ENCODE measurements at places on chromosomes 16 and 17.

DNA sequence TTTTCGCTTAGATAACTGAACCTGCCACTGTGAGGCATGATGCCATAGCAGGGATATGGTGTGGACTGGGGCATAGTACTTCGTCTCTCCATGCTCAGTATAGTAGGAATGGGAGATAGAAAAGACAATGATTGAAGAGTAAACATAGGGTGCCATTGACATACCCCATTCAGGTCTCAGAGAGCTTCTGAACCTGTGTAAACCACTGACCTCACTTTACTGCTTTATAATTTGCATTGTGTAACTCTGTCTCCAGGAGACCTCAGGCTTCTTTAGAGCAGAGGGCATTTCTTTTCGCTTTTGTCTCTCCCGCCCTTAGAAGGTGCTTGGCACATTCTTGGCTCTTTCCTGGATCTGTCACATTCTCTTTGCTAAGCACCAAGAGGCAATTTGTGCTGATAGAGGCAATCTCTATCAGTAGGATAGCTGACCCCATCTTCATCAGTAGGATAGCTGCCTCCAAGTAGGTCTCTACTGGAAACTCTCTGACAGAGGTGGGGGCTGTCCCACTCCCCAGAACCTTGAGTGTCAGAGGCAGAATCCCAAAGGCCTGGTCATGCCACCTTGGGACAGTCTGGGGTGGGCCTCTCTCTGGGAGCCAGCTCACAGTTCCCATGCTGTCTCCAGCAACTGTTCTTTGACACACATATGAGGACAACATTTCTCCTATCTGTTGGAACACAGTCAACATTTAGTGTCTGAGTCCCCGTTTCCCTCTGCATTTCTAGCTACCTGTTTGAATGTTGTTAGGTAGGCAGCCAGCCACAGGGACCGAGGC, 181.9 kb downstream of the UTP18 start:
- DNase-seq: no peak

GRCh38 chr16:47599512-47599911, 138.4 kb downstream of the PHKB start:
- no peak for DNase-seq

GRCh38 chr17:65389949-65390348, 171.5 kb downstream of the AXIN2 start:
- no peak for DNase-seq

DNA sequence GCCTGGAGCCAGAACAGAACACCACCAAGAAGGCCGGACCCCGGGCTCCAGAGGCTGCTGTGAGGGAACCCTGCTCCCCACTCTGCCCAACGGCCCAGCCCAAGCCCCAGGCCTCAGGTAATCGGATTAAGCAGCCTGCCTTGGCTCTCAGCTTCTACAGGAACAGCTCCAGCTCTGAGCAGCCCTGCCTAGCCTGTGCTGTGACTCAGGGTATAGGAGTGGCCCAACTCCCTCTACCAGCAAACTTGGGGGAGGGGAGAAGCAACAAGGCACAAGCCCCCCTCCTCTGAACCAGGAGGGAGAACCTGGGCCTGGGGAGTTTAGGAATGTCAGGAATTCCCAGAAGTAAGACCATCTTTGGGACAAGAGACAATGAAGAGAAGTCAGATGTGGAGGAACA, 849 bp upstream of the SOX15 start:
- DNase-seq: no peak

DNA sequence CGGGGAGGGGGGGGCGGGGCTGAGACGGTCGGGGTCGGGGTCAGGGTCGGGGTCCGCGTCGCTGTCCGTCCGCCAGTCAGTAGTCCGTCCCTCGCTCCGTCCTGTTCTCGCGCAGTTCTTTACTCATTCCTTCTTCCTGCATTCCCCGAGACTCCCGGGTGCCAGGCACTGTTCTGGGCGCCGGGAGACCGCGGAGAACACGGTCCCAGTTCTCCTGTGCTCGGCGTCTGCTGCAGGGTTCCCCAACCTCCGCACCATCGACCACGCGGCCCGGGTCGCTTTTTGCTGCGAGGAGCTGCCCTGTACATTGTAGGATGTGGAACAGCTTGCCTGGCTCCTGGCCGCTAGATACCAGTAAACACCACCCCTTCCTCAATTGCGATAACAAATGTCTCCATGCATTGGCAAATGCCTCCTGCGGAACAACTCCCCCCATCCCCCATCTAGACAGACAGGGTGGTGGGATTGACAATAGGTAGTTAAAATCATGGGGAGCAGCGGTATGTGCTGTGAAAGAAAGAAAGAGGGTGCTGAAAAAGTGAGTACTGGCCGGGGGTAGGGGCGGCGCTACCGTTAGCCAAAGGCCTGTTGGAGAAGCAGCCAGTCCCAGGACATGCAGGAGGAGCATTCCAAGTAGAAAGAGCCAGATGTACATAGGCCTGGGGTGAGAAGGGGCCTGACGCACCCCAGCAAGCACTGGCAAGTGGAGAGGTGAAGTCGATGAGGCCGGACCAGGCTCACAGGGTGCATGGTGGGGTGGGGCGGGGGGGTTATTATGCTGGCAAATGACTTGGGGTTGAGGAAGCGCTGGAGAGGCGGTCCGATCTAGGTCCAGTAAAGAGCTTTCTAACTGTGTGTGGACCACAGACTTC, 631 bp downstream of the TRAF7 start:
- no peak for DNase-seq

DNA sequence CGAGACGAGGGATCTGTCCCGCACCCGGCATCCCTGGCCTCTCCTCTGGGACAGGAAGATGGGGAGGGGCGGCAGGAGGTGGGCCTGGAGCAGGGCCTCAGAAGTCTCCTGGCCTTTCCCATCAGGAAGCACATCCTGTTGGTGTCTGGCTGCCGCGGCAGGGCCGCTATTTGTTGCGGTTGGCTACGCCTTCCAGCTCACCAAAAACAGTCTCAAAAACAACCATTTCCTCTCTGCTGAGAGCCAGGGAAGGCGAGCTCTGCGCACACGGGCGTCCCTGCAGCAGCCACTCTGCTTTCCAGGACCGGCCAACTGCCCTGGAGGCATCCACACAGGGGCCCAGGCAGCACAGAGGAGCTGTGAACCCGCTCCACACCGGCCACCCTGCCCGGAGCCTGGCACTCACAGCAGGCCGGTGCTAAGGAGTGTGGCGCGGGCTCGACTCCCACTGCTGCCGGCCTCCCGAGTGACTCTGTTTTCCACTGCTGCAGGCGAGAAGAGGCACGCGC, at the start of gene TMEM204:
Gene TMEM204 (plus strand): TSS at position 224 of the 509 bp plus-strand sequence. CDS start 610 bp downstream, outside the sequence.
- peak; percentile 59 for DNase-seq

GRCh38 chr17:72863526-72864211, 228.8 kb downstream of the SLC39A11 start:
- DNase-seq: no peak

GRCh38 chr17:5344914-5345313, 62.8 kb downstream of the RABEP1 start:
- no peak for DNase-seq

DNA sequence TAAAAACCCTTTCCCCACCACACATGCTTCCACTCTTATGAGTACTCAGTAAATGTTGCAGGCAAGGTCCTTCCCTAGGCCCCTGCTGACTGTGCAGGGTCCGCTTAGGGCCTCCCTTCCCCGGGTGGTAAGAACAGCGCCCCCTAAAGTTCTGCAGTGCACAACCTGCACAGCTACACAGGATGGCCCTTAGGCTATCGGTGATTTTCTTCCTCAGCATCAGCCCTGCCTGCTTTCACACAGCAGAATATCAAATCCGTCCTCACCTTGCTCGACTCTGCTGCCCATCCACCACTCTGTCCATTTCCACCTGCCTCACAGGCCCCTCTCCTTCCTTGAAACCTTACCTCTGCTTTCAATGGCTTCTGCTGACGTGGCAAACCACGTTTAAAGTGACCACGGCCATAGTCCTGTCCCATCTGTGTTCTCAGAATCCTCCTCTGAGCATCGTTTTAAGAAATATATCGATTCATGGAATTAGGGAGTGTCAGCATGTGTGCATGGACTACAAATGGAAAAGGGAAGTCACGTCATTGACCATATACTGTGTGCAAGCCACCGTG, 51.4 kb upstream of the TMEM132E start:
- DNase-seq: no peak

GRCh38 chr17:51748749-51749604, 409.5 kb downstream of the CA10 start:
- DNase-seq: no peak

GRCh38 chr16:72898216-72898825, 149.6 kb downstream of the ZFHX3 start:
- no peak for DNase-seq

DNA sequence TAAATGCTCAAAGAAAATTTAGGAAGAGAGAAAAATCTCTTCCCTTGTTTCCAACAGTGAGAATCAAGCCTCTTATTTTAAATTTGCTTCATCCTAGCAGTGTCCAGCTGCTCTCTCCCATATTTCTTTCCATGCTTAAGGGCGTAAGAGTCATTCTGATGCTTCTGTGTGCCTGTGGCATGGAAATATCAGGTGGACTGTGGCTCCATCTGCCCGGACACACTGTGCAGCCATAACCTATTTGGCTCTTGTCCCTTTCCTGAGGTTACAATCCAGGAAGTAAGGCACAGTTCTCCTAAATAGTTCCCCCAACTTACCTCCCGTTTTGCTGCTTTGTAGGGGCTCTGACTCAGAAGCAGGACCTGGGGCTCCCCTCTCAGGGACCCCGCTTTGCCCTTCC, 6.3 kb upstream of the KRT222 start:
- DNase-seq: no peak
